ENCODE measurements at places on chromosomes 5 and 9.

- peak; percentile 82 for DNase-seq
Observed at GRCh38 chr5:2000591-2000990, 117.9 kb upstream of the IRX4 start.

- DNase-seq, result no peak
Observed at GRCh38 chr5:109743770-109744212, 54.1 kb downstream of the MAN2A1 start.

- DNase-seq, result no peak
Observed at GRCh38 chr9:133968966-133969617, 23.0 kb downstream of the VAV2 start.

DNA sequence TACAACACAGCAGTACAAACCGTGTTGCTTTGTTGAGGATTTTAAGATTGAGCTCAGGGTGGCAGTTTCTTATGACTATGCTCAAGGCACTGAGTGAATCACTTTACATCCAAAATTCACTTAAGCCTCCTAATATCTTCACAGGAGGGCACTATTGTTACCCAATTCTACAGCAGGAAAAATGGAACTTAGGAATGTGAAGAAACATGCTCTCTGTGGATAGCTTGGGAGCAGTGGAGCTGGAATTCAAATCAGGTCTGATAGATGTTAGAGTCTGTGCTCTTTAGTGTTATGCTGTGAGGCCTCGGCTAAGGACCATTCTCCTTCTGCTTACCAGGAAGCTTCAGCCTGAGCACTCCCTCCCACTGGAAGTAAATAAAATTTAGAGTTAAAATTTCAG lies 18.7 kb upstream of the HMHB1 start:
- DNase-seq, result no peak

DNA sequence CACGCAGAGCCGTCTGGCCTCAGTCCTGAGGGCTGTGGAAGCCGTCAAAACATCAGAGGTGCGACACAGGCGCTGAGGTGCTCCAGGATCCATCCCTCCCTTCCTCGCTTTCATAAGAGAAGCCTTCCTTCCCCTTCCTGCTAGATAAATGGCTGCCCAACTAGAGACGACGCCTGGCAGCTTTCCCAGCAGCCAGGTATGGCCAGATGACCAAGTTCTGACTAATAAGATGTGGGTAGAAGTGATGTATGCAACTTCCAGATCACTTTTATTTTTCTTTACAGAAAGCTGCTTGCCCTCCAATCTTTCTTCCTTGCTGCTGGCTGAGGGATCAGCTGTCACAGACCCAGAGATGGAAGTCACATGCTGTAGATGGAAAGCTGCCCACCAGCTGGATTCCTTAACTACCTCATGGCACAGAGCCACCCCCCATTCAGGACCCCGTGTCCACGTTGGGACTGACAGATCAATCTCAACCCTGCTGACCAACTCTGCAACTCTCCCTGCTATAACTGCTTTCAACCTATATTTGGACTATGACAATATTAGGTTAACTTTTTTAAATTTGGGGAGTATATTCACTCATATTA lies 8.8 kb downstream of the MAPK9 start:
- DNase-seq, result no peak

GRCh38 chr9:107016383-107016782 lies 153.4 kb downstream of the ZNF462 start:
- DNase-seq, result no peak

- no peak for DNase-seq
Observed at GRCh38 chr5:159324986-159325385, 5.3 kb downstream of the IL12B start.

GRCh38 chr9:109910671-109911518 lies 130.9 kb downstream of the PALM2AKAP2 start:
- no peak for DNase-seq

DNA sequence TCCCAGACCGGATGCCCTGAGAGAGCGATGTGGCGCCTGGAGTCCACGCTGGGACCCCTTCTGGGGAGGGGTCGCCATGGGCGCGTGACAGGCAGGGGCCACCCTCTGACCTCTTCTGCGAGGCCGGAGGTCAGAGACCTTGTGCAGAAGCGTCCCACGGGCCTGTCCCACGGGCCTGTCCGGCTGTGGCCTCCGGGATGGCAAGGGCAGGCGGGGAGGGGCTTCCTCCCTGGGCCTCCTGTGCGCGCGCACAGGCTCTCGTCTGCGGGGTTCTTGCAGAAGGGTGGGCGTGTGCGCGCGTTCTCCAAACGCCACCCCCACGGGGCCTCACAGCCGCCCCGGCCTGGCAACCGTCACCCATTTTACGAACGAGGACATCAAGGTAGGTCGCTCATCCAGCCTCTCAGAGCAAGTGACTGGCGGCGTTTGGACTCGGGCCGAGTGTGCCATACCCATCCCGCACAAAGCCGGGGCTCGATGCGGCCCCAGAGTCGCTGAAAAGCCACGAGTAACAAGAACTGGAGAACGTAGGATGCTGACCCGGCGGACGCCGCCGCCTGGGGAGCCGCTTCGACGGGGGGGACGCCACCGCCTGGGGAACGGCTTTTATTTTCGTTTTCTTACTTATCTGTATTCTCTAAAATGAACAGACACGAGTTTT lies 897 bp downstream of the AHRR start:
- no peak for DNase-seq

DNA sequence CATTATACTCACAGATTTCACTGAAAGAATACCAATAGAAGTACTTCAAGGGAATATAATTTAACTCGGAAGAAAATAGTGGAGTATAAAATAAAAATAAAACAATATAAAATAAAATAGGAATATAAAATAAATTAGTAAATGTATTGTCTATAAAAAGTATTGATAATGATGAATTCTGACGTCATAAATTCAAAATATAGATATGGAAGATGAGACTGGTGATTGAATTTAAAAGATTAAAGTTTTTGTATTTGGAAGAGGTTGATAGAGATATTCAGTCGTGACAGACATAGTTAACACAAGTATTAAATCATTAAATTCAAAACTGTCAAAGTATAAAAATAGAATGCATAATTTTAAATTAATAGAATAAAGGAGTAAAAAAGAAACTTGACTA lies 964.9 kb upstream of the C9orf72 start:
- no peak for DNase-seq

DNA sequence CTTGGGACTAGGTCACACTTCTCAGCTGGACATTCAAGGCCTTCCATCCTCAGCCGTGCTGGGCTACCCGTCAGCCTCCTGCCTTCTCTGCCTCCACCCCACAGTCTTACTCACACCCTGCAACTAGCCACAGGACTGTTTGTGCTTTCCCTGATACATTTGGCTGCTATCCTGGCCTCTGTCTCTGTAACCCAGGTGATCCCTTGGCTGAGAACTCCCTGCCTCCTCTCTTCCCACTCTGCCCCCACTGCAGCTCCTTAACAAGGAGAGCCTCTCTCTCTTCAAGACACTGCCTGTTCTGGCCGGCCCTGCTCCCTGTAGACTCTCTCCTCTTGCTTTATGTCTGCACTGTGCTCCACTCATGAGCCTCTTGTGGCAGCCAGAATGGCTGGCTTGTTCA lies 120.6 kb downstream of the MSX2 start:
- DNase-seq, result no peak

- no peak for DNase-seq
Observed at GRCh38 chr5:99600952-99601351, 672.1 kb upstream of the CHD1 start.

DNA sequence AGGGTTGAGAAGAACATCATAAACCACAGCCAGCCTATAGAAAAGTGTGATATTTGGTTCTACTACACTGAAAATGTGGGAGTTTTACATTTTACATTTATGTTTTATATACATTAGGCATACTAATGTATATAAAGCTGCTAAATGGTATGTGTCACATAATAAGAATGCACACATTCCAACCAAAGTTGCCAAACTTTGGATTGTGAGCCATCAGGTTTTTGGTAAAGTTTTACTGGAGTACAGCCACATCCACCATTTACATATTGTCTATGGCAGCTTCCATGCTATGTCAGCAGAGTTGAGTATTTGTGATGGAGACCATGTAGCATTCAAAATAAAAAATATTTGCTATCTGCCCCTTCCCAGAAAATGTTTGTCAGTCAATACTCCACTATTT lies 23.1 kb upstream of the TARS1 start:
- DNase-seq, result no peak

- no peak for DNase-seq
Observed at GRCh38 chr5:109959652-109960051, 269.9 kb downstream of the MAN2A1 start.

DNA sequence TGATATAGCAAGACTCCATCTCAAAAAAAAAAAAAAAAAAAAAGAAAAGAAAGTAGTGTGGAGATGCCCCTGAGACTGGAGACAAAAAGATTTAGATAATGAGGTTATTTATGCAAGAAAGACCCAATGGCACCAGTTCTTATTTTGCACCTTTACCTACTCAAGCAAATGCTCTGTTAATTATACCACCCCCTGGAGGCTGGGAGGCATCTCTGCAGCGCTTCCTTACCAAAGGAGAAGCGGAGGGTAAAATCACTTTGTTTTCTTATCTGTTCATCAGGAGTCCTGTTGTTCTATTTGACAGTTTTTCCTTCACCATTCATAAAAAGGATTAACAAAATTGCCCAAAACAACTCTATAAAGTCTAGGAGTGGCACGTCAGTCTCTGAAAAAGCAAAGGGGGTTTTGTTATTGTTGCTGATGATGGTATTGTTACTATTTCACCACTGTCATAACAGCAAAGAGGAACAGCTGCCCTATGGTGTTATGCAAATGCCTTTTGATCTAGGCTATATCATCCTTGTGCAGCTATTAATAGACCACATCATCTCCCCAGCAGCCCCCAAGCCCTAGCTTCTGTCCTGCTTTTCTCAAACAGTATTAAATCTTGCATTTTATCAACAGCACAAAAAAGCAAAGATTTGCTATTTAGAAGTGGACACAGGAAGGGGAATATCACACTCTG lies 174.0 kb downstream of the PALM2AKAP2 start:
- DNase-seq, result peak; percentile 9

GRCh38 chr5:53201746-53202145 lies 92.2 kb upstream of the MOCS2 start:
- DNase-seq, result no peak

DNA sequence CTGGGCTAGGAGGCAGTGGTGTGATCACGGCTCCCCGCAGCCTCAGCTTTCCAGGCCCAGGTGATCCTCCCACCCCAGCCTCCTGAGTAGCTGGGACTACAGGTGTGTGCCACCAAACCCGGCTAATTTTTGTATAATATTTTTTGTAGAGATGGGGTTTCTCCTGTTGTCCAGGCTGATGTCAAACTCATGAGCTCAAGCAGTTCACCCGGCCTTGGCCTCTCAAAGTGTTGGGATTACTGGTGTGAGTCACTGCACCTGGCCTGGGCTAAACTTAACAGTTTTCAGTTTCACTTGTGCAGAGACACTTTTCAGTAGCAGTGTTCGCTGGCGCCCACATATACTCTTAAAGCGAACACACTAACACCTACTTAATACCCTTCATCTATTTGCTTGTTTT lies 205.6 kb upstream of the ZNF608 start:
- DNase-seq, result no peak

GRCh38 chr9:89442981-89443814 lies 54.7 kb downstream of the SEMA4D start:
- DNase-seq, result no peak

- no peak for DNase-seq
Observed at GRCh38 chr5:80204808-80205614, 50.8 kb downstream of the SERINC5 start.

DNA sequence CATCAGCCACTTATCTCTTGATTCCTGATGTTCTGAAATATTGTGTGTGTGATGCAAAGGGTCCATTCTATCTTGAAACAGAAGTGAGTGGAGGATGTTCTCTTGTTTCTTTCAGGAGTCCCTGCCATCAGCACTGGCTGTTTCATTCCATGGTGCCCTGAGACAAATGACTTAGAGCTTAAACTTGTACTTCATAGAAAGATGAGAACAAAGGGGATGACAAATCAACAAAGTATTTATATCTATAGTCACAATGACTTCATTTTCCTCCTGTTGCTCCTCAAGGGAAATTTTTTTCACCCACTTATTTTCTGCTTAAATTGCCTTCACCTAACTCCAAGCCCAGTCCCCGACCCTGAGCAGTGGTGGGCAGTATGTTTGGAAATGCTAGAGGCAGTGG lies 171.6 kb downstream of the TARS1 start:
- no peak for DNase-seq

DNA sequence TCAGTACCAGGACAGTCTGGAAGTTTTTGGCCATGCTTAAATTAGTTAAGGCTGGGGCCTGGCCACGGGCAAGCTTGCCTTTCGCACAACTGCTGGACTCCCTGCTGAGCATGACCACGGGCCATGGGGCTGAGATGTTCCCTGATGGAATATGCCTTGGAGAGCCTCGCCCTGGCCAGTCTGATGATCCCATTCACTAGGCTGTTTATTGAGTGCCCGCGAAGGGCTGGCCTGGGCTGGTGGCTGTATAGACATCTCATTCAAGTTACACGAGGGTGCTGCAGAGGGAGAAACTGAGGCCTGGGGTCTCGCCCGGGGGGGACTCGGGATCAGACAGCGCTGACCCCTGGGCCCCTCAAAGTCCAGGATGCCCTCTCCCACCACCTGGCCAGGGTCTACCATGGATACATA lies 7.8 kb upstream of the RXRA start:
- no peak for DNase-seq

GRCh38 chr5:135821802-135822201 lies 12.7 kb upstream of the SLC25A48 start:
- DNase-seq, result peak; percentile 72

DNA sequence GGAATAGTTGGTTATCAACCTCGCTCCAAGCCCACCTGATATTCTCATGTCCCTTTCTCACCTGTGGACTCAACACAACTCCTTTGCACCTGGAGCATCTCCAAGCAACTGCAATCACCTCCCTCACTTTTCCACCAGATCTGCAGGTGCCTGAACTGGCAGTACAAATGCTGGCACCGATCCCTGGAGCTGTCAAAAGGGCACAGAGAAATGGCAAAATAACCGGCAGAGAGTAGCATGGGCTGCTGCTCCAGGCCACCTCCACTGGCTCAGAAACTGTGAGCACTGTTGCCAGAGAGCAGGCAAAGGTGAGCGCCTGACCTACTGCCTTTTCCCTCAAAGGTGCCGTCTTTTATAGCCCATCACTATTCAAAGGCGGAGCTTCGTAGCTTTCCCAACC lies 14.7 kb downstream of the EQTN start:
- no peak for DNase-seq

- DNase-seq, result no peak
Observed at GRCh38 chr5:137933491-137933911, 44.2 kb downstream of the PKD2L2 start.

GRCh38 chr5:25955337-25955736 lies 1083.0 kb downstream of the CDH9 start:
- DNase-seq, result no peak
